ENCODE measurements at places on chromosomes 12 and 14.

DNA sequence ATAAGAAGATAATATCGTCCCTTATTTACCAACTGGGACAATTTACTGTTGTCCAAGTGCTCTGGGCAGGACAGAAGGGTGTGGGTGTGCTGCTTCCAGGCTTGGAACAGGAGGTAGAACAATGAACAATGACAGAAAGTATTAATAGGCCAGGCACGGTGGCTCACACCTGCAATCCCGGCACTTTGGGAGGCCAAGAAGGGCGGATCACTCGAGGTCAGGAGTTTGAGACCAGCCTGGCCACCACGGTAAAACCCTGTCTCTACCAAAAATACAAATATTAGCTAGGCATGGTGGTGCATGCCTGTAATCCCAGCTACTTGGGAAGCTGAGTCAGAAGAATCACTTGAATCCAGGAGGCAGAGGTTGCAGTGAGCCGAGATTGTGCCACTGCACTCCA is 2.5 kb downstream of the IFI27 start:
- DNase-seq = no peak

- no peak for DNase-seq
These were observed 46.1 kb upstream of the SYT1 start for GRCh38 chr12:78818487-78818886.

GRCh38 chr12:1056390-1056789 is 65.4 kb downstream of the ERC1 start:
- DNase-seq = no peak

- no peak for DNase-seq
These were observed 31.7 kb upstream of the ST8SIA1 start for GRCh38 chr12:22366181-22366580.

DNA sequence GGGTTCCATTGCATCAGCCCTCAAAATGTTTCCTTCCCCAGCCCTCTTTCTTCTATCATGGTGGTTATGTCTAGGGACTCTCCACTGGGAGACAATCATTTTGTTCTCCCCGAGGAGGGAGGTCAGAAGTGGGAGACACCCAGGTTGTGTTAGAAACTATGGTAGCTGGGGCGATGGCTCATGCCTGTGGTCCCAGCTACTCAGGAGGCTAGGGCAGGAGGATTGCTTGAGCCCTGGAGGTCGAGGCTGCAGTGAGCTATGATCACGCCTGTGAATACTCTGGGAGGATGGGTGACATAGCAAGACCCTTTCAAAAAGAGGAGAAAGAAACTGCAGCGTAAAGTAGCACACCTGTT is 13.0 kb upstream of the LRRC23 start:
- no peak for DNase-seq

GRCh38 chr14:75361751-75362433 is 65.9 kb upstream of the JDP2 start:
- DNase-seq = no peak

DNA sequence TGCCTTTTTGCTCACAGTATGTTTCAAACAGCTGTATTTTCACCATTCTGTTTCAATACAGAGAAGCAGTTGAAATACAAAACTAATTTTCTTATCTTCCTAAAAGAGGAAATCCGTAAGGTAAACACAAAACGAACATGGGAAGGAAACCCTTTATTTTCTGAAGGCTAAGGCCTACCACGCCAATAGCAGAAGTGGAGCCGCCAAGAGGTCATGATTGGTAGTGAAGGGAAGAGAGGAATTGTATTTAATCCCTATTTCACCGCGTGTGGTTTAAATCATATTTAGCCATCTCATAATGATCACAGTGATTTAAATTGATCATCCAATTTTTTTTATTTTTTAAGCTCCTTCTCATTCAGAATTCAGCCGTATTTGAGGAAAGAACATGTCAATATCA is 398.2 kb downstream of the PRKD1 start:
- no peak for DNase-seq

DNA sequence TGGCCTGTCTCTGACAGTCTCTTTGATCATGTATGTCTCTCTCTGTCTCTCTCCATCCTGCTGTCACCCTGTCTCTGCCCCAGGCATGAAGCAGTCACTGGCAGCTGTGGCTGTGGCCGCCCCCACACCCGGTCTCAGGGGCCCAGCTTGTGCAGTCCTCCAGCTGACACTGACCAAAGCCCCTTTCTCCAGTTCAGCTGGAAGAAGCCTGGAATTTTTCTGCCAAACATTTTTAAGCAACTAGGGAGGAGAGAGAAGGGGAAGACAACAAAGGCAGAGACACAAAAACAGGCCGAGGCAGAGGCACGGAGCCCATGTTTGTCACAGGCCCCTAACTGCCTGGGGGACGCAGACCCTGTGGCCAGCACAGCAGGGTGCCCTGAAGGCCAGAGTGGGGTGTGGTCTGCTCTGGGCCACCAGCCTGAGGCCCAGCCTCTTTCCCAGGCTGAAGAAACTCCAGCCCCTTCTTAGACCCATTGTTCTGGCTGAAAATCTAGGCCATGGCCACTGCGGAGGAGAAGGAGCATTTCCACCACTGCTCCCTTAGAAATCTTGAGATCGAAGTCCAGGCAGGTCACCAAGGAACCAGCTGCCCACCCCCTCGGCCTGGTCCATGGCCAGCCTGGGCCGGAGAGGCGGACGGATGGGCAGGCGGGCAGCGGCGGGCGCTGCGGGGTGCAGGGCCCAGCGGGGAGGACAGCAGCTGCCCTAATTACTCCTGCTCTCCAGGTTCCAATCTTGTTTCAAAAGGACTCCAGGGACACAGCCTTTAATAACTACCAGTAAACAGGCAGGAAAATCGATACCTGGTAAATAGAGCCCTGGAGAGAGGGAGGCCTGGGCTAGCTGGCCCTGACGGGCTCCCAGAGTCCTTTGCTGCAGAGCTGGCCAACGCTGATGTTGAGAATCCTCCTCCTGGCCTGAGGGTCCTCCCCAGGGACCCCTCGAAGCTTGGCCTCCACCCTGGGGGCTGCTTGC is 14.9 kb downstream of the DTX1 start:
- DNase-seq = peak; percentile 80

GRCh38 chr12:60174476-60174875 is 578.6 kb downstream of the SLC16A7 start:
- DNase-seq = no peak

DNA sequence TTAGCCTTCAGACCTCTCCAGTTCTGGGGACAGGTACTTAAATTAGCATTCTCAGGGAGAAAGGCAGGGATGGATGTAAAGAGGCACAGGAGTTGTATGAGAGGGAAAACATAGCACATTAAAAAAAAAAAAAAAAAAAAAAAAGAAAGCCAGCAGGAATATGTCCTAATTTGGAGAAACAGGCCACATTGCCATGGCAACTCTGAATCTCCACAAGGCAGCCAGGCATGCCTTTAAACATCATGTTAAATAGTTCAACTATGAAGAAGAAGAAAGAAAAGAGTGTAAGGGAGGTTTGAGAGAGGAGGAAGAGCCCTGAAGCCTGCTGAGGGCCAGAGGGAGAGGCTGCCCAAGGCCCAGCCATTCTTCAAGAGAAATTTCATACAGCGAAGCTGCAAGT is 145.8 kb downstream of the GRIN2B start:
- no peak for DNase-seq

GRCh38 chr12:10562306-10562933 is 51.0 kb downstream of the MAGOHB start:
- no peak for DNase-seq

DNA sequence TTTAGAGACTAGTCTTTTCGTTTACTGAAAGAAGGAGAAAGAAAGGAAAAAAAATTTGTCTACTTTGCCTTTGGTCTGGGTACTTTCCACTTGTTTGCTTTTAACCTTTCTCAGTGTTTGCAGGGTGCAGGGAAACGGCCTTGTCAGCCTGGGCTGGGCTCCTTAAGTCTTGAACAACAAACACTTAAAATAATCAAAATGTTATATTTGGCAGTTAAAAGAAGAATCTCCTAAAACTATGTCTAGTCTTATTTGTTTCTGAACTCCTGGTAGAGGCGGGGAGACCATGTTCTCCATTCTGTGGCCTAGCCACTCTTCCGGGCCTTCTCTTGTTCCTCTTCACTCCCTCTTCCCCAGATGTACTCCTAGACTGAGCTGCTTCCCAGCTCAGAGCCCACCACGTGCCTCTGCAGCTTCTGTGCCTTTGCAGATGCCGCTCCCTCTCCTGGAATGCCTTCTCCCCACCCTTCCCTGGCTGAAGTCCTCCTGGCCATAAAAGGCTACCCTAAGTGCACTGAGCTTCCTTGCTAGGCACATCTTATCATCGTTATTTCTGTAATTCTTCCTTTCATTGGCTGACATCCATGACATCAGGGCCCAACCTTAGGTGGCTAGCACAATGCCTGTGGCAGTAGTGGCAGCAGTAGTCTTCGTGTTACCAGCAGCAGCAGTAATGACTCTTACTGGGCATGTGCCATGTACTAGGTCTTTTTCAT is 432.9 kb downstream of the ZFP36L1 start:
- DNase-seq = no peak

DNA sequence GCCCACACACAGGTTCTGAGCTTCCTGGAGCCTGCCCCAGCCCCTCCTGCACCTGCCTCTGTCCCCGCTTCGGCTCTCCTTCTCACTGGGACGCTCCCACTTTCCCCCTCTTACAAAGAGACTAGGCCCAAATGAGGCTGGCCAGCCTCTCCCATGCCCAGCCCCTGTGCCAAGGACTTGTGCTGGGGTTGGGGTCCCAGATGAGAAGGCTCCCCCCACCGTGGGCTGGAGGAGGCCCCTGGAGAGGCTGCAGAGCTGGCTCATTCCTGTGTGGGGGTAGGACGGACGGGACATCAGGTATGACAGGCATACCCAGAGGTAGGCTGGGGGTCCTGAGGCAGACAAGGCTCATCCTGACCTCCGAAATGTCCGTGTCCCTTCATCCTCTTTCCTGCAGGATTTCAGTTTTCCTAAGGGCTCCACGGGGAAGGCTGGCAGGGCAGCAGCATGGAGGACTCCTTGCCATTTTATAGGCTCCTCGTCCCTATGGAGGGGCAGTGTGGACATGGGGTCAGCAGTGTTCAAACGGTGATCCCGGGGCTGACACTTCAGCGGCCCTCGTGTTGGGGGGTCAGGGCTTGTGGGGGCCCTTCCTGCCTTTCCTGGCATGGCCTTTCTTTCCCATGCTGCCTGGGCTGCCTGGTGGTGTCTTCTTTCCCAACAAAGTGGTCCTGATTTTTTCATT is 49.1 kb upstream of the MEG3 start:
- no peak for DNase-seq

DNA sequence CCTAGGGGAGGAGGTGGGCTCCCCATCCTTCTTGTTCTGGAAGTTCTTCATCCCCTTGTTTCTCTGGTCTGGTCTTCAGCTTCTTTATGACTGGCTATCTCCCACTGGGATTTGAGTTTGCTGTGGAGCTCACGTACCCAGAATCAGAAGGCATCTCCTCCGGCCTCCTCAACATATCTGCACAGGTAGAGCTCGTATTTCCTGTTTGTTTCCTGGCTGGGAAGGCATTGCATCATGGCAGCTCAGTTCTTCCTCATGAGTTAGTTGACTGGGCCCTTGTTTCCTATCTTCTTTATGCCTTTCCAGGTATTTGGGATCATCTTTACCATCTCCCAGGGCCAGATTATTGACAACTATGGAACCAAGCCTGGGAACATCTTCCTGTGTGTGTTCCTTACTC is 19.8 kb downstream of the ERG28 start:
- DNase-seq = no peak

DNA sequence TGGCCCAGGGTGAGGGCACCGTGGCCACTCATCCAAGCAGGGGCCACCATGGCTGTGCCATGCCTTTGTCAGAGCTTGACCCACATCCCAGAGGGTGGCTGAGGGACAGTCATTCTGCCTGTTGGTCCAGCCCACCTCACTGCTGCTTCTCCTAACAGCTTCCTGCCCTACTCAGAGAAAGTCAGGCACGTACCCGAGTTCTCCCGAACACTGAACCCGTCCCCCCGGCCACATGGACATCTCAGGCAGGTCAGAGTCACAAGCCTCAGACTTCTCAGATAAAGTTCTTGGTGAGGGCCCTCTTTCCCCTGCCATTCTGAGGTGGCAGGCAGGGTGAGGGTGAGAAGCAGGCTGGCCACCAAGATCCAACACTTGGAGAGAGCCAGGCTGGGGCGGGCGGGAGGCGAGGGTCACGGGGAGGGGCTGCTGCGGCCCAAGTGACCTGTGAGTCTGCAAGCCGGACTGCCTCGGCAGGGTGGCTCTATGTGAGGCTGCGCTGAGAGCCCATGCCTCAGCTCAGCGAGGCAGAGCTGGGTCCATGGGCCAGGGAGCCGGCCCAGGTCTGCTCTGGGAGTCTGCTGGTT is 317.8 kb downstream of the TMEM121 start:
- DNase-seq = no peak

- DNase-seq = no peak
These were observed 86.5 kb downstream of the DAAM1 start for GRCh38 chr14:59274991-59275391.

DNA sequence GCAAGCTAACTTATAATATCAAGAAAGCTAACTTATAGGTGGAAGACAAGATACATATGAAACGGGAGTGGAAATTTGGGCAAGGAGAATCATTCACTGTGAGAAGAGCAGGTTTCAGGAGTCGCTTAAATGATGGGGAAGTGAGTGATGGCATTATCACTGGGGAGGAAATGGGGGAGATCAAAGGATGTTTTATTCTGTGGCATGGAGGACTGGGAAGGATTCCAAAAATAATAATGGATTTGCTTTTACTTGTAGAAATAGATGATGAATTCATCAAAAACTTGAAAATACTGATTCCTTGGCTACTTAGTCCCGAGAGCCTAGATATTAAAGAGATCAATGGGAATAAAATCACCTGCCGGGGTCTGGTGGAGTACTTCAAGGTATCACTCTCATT is 47.8 kb downstream of the SAV1 start:
- DNase-seq = no peak

- DNase-seq = no peak
These were observed 117.7 kb downstream of the SLC38A6 start for GRCh38 chr14:61098721-61099120.

- no peak for DNase-seq
These were observed 167.1 kb downstream of the CAND1 start for GRCh38 chr12:67436230-67436629.

GRCh38 chr12:92051441-92051840 is 94.2 kb downstream of the BTG1 start:
- no peak for DNase-seq

GRCh38 chr14:99036611-99037293 is 235.2 kb downstream of the BCL11B start:
- DNase-seq = no peak

DNA sequence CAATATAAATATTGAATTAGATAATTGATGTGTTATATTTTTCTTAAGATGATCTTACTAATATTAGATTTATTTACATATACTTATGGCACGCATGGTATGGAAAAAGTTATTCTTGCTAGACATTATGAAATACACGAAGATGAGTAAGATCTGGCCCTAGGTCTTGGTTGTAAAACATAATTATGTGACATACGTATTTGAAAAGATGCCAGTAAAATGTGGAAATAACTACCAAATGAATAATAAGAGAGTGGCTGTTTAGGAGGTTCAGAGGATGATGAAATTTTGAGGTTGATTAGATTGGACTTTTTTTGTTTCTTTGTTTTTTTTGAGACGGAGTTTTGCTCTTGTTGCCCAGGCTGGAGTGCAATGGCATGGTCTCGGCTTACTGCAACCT is 41.3 kb downstream of the FANCM start:
- DNase-seq = no peak

GRCh38 chr12:27762757-27763156 is 17.3 kb upstream of the KLHL42 start:
- no peak for DNase-seq

Measured in SHP77 treated with DMSO at 0.1 percent for 48 hours (cell line).